ENCODE measurements at places on chromosomes 1 and 21. TPM values are rescaled to one million over a fixed set of nuclear protein-coding genes. Genes with fewer than 3 reads are reported as not detected.

MACO1 gene
- total RNA-seq, result 9.0 TPM

CAMK2N1 gene
- total RNA-seq, result 10.1 TPM

LINGO4 gene
- total RNA-seq, result not detected

ATP1A2 gene
- total RNA-seq, result 25.6 TPM

- no peak for DNase-seq
- H3K4me3 ChIP-seq, result no peak overlapping the region
- no peaks in the 10 kb centered on the region for H3K4me1 ChIP-seq
- no peaks in the 10 kb centered on the region for H3K27me3 ChIP-seq
These were observed 28.8 kb upstream of the MTMR11 start for GRCh38 chr1:149965440-149965839.

Data from WTC11 (cell line).